ENCODE measurements at places on chromosomes 16 and 17.

GRCh38 chr17:29732613-29733012 is 109.9 kb upstream of the CORO6 start:
- DNase-seq: no peak

- DNase-seq: no peak
Observed at GRCh38 chr16:4247460-4247784, 5.5 kb upstream of the SRL start.

GRCh38 chr17:83073389-83074063 is 5.9 kb upstream of the METRNL start:
- no peak for DNase-seq

- no peak for DNase-seq
Observed at GRCh38 chr16:81367821-81368220, 53.1 kb downstream of the GAN start.

DNA sequence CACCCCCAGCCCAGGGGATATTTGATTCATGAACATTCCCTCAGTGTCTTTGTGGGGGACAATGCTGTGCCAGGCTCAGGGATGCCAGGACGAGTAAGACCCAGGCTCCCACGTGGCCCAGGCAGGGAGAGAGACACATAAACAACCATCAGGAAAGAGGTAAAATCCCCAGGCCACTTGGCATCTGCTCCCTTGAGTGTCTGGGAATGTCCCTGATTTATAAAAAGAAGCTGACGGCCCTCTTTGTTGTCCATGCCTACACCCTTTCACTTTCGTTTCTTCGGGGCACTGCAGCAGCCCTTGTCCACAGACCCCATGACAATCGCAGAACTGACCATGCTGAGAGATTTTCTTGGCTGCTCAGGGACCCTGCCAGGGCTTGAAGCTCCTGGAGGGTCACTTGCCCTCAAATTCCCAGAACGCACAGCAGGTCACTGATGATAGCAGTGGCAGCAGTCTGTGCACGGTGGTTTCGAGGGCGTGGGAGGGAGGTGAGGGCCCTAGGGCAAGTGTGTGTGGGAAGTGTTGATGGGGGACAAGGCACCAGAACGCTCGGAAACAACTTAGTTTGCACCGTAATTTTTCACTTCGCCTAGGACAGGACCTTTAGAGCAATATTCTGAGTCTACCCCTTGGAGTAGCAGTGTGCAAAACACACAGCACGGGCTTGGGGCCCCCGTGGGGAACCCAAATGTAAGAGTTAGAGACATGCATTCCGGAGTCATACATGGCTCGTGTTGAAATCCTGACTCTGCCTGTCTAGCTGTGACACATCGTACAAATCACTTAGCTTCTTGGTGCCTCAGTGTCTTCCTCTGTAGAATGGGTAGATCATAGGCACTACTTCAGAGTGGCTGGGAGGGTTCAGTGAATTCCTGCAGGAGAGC is 4.7 kb downstream of the NOD2 start:
- DNase-seq: peak; percentile 51

DNA sequence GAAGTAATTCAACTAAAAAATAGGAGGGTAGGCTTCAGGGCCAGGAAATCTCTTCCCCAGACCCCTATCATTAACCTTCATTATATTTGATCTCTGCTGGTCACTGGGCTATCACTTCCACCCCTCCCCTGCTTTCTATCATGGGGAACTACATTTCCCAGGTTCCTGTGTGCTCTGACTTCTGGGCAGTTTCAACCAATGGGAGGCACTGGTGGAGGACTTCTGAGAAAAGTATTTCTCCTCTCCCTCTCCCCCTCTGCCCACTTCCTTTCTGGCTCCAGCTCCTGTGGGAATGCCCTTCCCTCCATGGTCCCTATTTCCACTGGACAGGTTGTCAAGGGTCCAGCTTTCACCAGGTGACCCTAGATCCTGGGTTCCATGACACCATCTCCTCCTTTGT is 364.4 kb downstream of the C16orf95 start:
- no peak for DNase-seq

DNA sequence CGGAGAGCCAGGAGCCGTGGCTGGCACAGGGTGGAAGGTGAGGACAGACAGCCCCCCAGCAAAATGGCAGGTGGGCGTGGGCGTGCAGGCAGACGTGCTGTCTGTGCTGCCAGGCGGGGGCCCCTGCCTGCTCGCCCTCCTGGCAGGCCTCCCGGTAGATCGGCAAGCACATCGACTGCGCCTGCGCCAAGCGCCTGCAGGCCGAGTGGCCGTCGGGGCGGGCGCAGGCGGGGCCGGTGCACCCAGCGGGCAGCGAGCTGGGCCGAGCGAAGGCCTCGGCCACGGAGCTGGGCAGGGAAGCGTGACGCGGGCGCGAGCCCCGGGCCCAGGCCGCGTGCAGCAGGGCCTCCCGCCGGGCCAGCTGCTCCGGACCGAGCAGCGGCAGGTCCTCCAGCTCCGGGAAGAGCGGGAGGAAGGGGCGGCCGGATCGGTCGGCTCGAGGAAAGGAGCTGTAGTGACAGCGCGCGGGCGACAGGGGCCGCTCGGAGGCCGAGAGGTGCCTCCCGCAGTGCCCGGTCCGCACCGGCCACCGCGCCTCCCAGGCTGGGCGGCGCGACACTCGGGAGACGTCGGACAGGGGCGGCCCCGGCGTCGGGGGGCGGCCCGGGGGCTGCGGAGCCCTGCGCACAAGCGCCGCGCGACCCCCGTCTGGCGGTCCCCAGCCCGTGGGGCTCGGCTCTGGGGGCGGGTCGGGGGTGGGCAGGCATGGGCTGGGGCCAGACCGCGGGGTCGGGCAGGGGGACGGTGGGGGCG is 16.9 kb downstream of the GRIN2C start:
- no peak for DNase-seq

DNA sequence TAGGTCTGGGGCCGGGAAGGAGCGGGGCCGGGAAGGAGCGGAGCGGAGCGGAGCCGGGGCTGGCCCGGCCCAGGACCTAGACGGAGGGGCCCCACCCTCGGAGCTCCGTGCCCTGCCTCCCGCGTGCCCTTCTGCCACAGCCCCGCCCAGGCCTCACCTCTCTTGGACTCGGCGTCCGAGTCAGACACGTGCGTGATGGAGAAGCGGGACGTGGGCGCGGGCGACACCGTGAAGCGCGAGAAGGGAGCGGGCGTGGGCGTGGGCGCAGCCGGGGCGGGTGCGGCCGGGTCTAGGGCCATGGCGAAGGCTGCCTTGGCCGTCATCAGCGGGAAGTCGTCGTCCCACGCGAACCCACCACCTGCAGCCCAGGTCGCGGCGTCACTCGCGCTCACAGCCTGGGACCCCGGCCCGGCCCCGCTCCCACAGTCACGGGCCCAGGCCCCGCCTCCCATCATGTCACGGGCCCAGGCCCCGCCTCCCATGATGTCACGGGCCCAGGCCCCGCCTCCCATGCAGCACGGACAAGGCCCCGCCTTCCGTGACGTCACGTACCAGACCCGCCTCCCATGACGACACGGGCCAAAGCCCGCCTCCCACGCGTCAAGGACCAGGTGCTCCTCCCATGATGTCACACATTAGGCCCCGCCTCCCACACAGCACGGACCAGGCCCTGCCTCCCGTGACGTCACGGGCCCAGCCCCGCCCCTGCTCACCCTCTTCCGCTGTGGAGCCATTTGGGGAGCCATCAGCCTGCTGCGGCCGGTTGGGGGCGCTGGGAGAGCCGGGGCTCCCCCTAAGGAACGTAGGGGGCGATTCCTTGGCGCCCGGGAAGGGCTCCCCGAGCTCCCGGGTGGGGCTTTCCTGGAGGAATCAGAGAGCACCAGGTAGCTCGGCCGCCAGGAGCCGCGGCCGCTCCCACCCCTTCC is 45.8 kb upstream of the PVALEF start:
- peak; percentile 92 for DNase-seq

- DNase-seq: no peak
Observed at GRCh38 chr16:62254847-62255246, 218.6 kb upstream of the CDH8 start.

GRCh38 chr16:74521691-74522090 is 85.2 kb downstream of the GLG1 start:
- DNase-seq: no peak

DNA sequence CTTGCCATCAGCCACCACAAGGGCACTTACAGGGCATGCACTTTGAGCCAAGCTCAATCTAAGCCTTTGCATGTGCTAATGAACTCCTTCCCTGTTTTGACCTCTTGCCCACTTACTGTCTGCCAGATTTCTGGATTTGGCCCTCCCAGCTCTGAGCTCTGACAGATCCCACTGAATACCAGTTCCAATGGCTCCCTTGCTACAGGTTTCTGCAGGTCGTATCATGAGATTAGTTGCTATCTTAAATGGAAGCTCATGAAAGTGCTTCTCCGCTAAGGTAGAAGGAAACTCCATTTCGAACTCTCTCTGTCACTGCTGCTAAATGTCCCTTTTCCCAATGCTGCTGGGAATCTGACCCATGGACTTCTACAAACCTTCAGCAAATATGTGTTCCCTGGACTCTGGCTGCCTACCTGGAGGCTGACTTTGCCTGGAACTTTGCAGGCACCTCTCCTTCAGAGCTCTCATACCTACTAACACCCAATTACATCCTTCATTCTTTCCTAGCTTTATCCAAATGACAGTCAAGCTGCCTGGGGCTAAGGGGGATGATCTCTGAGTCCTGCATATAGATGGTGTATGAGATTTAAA is 23.5 kb upstream of the TOB1 start:
- DNase-seq: no peak

DNA sequence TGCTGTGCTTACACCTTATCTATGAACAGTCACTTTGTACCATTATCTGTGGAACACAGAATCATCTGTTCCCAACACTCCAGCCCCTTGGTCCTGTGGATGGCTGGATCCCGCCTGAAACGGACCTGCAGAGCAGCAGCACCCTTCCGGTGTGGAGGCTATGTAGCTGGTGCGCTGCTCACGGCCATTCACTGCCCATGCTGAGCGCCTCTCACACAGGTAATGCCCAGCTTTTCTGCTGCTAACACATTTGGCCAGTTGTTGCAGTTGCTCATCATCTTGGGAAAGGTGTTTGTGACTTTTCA is 11.4 kb upstream of the PLK1 start:
- no peak for DNase-seq

DNA sequence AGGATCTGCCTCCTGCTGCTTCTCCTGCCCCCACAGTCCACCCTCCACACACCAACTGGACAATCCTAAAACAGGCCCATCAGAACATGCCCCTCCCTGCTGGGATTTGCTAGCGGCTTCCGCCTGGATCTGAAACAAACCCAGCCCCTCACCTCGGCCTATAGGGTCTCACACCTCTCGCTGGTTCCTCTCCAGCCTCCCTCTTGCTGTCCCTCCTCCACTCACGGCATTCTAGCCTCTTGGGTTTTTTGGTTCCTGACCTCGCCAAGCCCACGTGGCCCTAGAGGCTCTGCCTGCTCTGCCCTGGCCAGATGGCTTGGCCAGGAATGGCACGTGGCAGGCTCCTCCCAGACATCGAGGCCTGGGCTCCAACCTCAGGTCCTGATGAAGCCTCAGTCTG is 15.7 kb upstream of the MTSS2 start:
- DNase-seq: no peak

DNA sequence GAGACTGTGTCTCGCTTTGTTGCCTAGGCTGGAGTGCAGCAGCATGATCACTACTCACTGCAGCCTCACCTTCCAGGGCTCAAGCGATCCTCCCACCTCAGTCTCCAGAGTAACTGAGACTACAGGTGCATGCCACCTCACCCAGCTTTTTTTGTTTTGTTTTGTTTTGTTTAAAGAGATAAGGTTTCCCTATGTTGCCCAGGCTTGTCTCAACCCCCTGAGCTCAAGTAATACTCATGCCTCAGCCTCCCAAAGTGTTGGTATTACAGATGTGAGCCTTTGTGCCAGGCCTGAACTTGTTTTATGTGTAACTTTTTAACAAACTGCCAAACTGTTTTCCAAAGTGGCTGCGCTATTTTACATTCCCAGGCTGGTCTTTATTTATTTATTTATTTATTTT is 41.8 kb upstream of the NUDT7 start:
- no peak for DNase-seq

DNA sequence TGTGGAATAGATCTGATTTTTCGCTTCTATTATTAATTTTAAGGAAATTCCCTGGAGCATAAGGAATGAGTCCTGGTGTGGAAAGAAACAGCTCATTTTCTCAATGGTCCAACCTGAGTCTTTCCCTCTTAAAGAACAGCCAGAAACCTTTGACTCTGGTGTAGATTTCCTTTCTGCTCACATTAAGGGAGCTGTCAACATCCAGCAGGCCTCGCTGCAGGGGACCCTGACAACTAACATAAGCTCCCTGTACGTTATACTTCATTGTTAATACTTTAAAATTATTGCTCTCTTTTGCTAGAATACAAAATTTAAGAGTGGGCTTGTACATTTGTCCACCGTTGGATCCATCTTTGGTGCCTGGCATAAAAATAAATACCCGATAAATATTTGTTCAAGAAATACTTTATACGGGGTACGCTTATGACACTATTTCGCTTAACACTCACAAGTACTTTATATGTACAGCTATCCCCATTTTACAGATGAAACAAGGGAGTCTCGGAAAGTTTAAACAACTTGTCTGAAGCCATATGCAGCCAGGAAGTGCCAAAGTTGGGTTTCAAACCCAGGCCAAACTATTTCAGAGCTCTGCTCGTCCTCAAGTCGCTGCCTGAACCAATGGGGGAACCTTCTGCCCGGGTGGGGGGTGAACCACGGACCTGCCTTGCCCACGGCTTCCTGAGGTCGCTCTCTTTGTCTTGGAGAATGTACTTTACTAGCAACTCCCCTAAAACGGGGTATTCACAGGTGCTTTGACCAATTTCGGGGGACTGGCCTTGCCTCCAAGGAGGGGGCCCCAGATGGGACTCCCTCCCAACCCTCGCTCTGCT is 611 bp downstream of the SMARCE1 start:
- peak; percentile 14 for DNase-seq

GRCh38 chr16:4689091-4689671 is 4.2 kb upstream of the NUDT16L1 start:
- no peak for DNase-seq

DNA sequence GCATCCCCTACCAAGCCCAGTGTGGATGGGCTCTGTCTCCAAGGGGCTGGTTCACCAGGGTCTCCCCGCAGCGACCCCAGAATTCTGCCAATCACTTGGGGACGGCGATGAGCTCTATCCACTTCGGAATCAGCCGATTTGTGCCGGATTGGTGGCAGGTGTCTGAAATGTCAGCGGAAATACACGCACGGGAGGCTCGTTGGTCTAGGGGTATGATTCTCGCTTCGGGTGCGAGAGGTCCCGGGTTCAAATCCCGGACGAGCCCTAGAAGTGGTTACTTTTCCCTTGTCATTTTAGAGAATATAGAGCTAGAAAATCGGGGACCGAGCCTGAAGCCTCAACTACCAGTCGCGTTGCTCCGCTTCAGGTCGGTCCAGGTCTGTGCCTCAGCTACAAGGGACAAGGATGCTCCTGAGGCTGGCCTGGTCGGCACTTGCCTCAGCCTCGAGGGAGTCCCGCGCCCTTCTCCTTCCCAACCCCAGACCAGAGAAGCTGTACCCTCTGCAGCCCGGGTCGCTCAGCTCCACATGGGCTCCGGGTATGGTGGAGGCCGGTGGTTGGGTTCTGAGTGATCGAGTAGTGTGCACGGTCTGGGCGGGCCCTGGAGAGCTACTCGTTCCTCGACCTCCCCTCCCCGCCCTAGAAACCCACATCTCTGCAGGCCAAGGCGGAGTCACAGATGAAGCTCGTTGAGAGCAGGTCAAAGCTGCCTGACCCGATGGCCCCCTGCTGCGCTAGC is 16.0 kb upstream of the OR1F1 start:
- peak; percentile 59 for DNase-seq

- no peak for DNase-seq
Observed at GRCh38 chr16:20906341-20907255, 6.0 kb downstream of the LYRM1 start.

- DNase-seq: no peak
Observed at GRCh38 chr16:35754391-35755369, 2295.3 kb downstream of the TP53TG3F start.

All from stimulated activated CD4-positive, alpha-beta T cell treated with anti-CD3 and anti-CD28 coated beads, TNF-alpha, amount 100 ng/mL, for 48 hours (primary cell).